ENCODE measurements at places on chromosomes 12 and 14.

GRCh38 chr12:48424644-48425043 is 47.7 kb upstream of the ANP32D start:
- no peak for DNase-seq

DNA sequence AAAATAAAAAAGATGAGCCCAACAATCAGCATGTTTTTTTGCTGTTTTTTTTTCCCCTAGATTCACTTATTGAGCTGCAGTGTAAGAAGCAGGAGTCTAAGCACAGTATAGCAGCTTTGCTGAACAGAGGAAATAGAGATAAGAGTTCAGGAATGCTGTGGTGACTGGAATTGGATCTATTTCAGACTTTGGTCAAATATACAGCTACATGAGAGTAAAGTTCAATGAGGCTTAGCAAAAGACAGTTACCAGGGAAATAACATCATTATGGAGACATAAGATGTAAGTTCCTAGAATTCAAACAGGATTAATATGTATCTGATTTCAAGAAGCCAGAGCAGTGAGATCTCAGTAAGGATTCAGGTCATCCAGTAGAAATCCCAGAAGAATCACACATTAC is 613.0 kb downstream of the RPS29 start:
- peak; percentile 4 for DNase-seq

- DNase-seq: no peak
Observed at GRCh38 chr12:46787496-46788055, 38.2 kb downstream of the SLC38A4 start.

DNA sequence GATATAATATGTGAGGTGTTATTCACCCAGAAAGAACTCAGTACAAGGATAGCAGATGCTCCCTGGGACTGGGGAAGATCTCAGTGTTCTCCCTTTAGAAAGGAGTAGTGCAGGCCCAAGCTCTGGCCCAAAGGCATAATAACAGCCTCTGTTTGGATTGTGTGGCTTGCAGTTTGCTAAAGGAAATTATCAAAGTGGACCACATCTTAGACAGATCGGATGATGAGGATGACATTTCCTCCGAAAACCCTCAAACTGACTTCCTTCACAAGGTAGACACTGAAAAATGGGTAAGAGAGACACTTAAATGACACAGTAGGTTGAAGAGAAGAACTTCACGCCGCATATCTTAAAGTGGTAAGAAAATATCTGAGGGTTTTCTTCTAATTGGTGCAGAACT is 26.1 kb downstream of the SMCO2 start:
- no peak for DNase-seq

- DNase-seq: no peak
Observed at GRCh38 chr14:32080001-32080510, 3.0 kb downstream of the ARHGAP5 start.

- no peak for DNase-seq
Observed at GRCh38 chr12:82412246-82412645, 53.9 kb downstream of the METTL25 start.

- no peak for DNase-seq
Observed at GRCh38 chr12:42761086-42761485, 171.5 kb upstream of the PRICKLE1 start.

GRCh38 chr12:112380663-112381405 is 1.4 kb downstream of the HECTD4 start:
- DNase-seq: no peak

DNA sequence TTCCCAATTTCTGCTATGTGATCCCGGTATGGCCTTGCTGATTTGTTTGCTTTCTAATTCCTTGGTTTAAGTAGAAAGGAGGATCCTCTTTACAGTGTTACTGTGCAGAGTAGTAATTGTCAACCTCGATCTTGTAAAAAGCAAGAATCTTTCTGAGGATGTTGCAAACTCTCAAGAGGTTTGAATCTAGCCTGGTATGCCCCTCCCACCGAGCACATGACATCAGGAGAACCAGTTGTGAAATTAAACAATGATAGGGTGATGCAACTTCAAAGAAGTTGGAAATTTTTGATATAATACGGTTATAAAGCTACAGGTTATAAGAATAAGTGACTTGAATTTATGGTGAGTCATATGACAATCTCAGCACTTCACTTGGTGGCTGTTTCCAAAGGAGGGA is 35.0 kb upstream of the FUT8 start:
- DNase-seq: no peak

- no peak for DNase-seq
Observed at GRCh38 chr14:82657186-82657675, 1123.6 kb upstream of the SEL1L start.

- DNase-seq: no peak
Observed at GRCh38 chr12:125249932-125250331, 184.7 kb downstream of the AACS start.

DNA sequence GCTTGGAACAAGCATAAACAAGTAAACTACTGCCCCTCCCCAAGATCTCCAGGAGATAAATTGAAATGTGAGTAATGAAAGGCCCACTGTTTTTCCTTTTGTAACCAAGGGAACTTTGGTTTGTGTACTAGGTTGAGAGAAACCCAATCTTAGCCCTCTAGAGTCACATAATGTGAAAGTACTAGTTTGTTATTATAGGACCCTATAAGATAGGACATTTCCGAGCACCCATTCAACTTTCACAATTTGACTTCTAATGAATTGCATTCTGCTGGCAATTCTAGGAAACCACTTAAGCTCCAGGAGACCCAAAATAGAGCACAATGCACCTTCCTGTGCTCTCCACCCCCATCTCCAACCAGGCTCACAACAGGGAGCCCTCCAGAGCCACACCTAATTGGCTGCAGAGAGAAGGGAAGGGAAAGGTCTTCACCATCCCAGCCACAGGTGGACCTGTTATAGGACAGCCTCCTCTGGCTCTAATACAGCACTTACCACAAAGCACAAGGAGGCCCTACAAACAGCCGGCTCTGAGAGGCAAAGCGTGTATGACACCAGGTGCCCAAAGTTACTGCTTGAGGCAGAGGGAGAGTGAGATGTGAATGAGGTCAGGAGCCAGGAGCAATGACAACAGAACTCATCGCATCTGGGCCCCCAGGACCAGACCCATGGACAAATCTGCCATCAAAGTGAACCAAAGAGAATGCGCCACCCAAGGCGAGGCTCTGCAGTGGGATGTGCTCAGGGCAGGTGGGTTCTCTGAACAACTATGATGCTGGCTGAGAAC is 163.3 kb upstream of the NTF3 start:
- DNase-seq: no peak

- DNase-seq: no peak
Observed at GRCh38 chr12:32975122-32975521, 78.5 kb upstream of the PKP2 start.

DNA sequence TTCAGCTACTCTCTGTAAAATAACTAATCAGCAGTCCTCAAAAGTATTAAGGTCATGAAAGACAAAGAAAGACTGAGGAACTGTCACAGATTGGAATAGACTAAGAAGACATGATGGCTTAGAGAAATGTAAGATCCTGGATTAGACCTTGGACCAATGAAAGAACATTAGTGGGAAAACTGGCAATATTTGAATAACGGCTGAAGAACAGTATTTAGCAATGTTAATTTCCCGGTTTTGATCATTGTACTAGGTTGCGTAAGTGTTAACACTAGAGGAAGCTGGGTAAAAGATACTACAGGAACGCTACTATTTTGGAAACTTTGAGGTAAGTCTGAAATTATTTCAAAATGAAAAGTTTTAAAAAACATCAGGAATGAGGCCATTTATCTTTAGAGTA is 98.8 kb upstream of the RESF1 start:
- DNase-seq: no peak

- DNase-seq: no peak
Observed at GRCh38 chr12:67431411-67432020, 162.4 kb downstream of the CAND1 start.

- no peak for DNase-seq
Observed at GRCh38 chr12:10554228-10554755, 48.6 kb downstream of the EIF2S3B start.

DNA sequence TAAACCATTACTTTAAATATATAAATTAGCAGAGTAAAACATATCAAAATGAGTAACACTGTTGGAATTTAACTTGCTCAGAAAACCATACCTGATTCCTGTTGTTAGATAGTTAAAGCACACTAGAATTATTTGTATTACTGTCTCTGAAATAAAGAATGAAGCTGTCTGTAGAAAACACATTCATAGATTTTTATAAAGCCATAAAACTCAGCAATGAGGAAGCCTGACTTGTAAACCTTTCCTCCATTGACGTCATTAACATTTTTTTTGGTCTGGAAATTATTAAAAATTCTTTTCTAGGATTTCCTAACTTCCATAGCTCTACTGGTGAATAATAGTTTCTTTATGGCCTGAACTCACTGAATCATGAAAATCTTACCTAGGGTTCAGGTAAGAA is 147.6 kb downstream of the BRMS1L start:
- no peak for DNase-seq

GRCh38 chr12:18462442-18462841 is 201.1 kb downstream of the PIK3C2G start:
- DNase-seq: no peak

DNA sequence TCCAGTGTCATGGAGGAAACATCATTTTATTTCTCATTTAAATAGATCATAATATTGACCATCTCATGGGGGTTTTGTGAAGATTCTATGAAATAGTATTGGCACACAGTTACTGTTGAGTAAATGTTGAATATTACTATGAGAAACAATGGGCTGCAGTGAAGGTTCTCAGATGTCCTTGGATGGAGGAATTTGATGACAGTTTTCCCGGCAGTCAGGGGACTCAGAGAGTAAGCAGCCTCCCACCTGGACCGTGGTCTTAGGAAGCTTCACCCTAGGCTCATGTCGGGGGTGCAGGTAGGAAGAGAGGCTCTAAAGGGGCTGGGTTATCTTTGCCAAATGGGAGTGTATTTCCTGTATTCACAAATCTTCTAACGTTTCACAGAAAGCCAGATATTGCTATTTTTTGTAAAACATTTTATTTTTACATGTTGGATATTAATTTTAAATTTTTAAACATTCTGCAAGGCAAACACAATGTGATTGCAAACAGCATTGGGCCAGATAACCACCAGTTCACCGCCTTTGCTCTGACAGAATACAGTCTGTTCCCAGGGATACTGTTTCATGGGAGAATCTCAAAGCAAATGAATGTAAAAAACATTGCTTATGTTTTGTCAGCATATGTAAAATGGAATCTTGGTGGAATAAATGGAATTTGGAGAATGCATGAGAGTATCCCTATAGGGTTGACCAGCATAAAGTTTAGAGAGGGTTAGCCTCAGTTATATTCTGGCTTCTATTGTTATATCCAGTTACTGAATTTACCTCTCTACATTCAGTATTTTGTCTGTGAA is 380.8 kb upstream of the TMEM132C start:
- DNase-seq: no peak

DNA sequence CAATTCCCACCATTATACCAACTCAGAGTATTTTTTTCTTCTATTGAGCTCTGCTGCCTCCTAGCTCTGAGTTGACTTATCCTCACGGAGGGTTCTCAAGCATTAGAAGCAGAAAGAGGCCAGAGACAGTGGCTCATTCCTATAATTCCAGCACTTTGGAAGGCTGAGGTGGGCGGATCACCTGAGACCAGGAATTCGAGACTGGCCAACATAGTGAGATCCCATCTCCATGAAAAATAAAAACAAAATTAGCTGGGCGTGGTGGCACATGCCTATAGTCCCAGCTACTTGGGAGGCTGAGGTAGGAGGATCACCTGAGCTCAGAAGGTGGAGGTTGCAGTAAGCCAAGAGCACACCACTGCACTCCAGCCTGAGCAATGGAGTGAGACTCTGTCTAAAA is 21.0 kb downstream of the HPD start:
- DNase-seq: no peak

- DNase-seq: no peak
Observed at GRCh38 chr14:55730592-55731310, 150.7 kb downstream of the KTN1 start.

- DNase-seq: no peak
Observed at GRCh38 chr12:62016021-62016420, 244.2 kb upstream of the USP15 start.

DNA sequence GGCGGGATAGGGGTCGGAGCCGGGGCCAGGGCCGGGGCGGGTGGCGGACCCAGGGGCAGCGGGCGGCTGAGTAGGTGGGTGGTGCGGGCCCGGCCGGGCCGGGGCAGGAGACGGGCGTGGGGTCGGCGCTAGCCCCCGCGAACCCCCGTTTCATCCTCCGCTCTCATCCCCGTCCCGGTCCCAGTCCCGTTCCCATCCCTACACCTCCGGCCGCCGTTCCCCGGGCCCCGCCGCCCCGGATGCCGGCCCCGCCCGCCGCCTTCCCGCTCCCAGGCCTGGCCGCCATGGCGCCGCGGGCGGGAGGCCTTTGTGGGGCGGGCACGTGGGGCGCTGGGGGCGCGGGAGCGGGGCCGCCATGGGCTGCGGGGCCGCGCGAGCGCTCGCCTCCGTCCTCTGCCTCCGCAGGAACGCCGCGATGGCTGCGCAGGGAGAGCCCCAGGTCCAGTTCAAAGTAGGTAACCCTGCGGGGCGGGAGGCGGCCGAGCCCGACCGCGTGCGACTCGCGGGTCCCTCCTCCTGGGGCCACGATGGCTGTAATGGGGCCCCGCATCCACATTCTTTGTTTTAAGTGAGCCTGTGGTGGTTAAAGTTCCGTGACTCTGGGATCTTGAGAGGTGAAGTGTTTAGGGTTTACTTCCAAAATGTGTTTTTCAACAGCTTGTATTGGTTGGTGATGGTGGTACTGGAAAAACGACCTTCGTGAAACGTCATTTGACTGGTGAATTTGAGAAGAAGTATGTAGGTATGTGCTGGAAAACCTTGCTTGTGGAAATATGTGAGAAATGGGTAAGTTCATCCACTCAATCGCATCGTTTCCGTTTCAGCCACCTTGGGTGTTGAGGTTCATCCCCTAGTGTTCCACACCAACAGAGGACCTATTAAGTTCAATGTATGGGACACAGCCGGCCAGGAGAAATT is 572 bp downstream of the RAN start:
- peak; percentile 28 for DNase-seq

GRCh38 chr14:31212893-31213292 is 5.3 kb upstream of the HECTD1 start:
- no peak for DNase-seq

GRCh38 chr12:29428633-29429032 is 47.7 kb upstream of the ERGIC2 start:
- DNase-seq: no peak

- DNase-seq: no peak
Observed at GRCh38 chr14:102241147-102241546, 63.8 kb downstream of the MOK start.

DNA sequence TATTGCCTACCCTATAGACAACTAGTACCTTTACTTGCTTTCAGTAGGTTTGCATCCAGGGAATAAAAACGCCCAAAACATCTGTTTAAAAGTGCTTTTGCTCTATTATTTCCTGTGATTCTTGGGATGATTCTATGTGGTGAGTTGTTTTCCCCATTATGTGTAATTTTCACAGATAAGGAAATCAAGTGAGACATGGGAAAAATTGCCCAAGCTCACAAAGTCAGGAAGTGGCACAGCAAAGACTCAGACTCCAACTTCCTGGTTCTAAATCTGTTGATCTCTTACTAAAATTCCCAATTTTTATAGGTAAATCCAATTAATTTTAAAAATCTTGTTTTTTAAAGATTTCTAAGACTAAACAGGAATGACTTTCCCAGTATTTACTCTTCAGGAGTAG is 39.0 kb downstream of the NID2 start:
- no peak for DNase-seq

GRCh38 chr14:64997108-64997794 is 10.6 kb downstream of the FNTB start:
- DNase-seq: no peak
